ENCODE measurements at places on chromosomes 4 and X.
A peak's percentile ranks its signal among the peaks of the same experiment; 100 is the strongest.

GRCh38 chr4:101304916-101305315 lies 42.4 kb downstream of the PPP3CA start:
- no peak for DNase-seq

GRCh38 chr4:87758270-87758669 lies 41.1 kb upstream of the IBSP start:
- DNase-seq = no peak

- no peak for DNase-seq
These were observed 45.6 kb downstream of the ARFIP1 start for GRCh38 chr4:152825336-152825735.

- no peak for DNase-seq
These were observed 174.8 kb upstream of the KLF3 start for GRCh38 chr4:38489011-38489861.

GRCh38 chr4:23163647-23164436 lies 471.1 kb downstream of the GBA3 start:
- no peak for DNase-seq

GRCh38 chrX:11438767-11439166 lies 145.6 kb downstream of the AMELX start:
- DNase-seq = no peak

DNA sequence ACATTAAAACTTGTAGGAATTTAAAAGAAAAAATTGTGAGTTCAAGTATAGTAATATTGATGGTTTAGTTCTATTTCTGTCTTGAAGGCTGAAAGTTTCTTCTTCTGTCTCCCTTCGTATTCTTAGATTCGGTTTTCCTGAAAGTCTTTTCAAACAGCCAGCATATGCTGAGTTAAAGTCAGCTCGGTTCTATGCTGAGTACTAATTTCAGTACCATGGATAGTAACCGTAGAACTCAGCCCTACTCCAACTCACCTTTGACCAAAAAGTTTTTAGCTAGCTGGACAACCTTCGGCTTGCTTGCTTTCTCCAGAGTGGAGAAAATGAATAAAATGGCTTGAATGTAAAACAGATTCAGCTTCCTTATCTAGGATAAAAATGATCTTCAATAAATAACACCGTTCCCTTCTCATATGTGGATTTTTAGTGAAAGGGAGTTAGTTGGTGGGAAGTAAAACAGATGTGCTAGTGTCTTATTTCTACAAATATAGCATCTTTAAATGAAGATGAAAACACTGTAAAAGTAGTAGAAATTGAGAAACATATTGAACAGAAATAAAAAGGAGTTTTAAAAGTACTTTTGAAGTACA lies 5.2 kb downstream of the POU4F2 start:
- DNase-seq = no peak

DNA sequence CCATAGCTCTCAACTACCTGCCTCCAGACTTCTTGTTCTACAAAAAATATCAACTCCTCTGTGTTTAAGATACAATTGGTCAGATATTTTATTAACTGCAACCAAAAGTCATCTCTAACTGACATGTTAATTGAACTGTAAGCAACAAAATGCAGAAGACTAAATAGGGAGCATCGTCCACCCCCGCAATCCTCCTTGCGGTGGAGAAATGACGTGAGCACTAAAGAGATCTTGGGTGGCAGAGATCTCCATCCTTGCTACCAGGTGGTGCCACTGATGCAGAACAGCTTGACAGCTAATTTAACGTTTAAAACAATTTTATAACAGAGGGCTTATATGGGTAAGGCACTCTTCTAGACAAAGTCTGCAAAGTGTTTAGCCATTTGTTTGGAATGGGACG lies 164.4 kb upstream of the FTHL17 start:
- no peak for DNase-seq

GRCh38 chr4:183633476-183634400 lies 25.2 kb downstream of the RWDD4 start:
- DNase-seq = no peak

GRCh38 chr4:36183232-36183631 lies 61.1 kb downstream of the ARAP2 start:
- DNase-seq = no peak

DNA sequence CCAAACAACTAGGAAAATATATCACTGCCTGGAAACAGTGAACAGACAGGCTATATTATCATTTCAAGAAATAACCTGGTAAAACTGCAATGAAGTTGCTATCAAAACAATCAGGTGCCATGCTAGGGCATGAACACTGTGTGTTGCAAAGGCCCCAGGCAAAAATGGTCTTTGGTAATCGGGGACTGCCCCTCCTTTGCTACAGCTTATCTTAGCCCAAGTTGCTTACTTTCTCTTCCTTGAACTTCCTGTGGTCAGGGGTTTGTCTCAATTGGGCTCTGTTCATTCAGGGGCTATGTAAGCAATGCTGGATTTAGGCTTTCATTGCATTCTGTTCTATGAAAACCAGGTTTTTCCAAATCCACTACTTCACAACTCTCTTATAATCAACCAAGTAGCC lies 30.4 kb downstream of the SCML1 start:
- no peak for DNase-seq

- no peak for DNase-seq
These were observed 81.9 kb upstream of the SCML1 start for GRCh38 chrX:17655211-17656034.

GRCh38 chr4:66688674-66689073 lies 856.6 kb downstream of the CENPC start:
- DNase-seq = no peak

GRCh38 chr4:25440478-25441030 lies 63.5 kb downstream of the ANAPC4 start:
- peak; percentile 52 for DNase-seq

DNA sequence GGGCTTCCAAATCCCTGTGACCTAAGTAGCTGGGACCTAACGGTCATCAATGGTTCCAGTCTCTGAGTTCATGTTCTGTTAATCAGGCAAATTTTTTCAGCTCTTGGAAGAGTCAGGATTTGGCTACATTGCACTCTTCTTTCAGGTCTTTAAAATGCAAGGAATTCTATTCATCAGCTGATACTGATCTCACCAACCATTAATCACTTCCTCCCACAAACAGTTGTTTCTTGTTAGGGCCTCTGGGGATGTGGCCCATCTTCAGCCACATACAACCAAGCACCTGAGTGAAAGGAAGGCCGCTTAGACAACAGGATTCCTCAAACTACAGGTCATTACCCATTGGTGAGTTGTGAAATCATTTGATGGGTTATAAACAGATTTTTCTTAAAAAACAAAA lies 71.7 kb downstream of the FANCB start:
- DNase-seq = no peak

DNA sequence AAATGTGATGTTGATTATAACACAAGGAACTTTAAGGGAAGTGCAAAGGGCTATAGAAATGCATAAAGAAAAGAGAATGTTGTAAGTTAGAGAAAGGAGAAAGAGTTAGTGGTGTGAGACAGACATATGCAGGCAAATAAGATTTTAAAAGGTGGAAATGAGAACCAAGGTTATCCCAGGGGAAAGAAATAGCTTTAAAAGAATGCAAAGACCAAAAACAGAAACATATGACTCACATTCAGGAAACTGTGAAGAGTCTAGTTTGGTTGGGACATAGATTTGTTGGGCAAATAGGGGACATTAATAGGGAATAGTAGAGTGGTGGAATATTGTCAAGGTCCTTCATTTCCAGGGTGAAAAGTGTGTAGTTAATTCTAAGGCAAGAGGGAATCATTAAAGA lies 52.4 kb downstream of the MAPK10 start:
- DNase-seq = no peak

GRCh38 chrX:120727911-120728310 lies 98.1 kb upstream of the C1GALT1C1 start:
- no peak for DNase-seq

- DNase-seq = no peak
These were observed 477.1 kb upstream of the TENM3 start for GRCh38 chr4:181766061-181766548.

DNA sequence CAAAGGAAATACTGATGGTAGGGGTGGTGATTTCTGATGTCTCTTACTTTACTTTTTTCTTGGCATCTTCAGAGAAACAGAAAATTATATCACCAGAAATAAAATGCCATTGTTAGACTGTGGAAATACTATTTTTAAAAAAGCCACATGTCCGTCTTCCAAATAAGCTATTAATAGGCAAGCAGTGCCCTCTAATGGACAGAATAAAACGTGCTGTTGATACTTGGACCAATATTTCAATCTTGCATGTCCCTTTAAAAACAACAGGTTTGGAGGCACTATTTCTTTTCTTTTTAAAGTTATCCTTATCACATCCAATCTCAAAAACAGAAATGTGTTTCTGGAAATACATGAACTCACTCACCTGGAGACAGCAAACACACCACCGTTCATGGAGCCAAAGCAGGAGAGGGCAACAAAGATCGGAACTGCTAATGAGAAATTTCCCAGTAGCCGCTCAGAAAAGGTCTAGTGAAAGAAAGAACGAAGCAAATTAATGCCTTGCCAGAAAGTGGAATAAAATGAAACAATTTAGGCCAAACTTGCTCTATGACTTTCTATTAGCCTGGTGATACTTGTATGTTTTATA lies 59.2 kb downstream of the SLC7A11 start:
- DNase-seq = no peak

- no peak for DNase-seq
These were observed 67.5 kb upstream of the BMP3 start for GRCh38 chr4:80963051-80963450.

DNA sequence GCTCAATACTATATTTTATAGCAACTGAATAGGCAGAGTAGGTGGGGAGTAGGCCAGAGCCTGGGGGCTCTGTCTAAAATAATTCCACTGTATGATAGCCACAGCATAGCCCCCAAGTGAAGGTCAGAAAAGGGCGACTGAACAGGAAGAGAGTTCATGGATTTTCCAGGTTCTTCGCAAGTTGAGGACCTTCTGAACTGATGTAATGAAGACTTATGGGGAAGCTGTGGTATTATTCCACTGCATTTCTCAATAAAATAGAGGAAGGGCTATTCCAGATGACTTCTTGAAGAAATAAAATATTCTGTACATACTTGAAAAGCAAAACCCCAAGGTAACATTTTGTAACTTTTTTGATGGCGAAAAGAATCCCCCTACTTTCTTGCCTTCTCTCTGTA lies 231.4 kb upstream of the GPC4 start:
- no peak for DNase-seq

DNA sequence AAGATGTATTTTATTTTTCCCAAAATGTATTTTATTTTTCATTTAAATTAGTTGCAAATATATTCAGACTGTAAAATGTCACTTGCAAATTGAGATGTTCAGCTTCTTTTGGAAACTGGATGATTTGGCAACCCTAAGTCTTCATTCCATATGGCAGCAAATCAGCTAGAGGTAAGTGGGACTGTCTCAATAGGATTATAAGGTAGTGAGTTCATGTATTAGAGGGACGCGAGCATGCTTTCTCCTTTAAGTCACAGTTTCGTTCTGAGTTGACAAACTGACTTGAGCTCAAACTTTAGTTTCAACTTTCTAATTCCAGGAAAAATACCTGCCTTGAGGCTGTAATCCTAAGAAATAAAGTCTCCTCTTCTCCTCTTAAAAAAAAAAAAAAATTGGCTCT lies 44.2 kb upstream of the TMEM131L start:
- DNase-seq = no peak

DNA sequence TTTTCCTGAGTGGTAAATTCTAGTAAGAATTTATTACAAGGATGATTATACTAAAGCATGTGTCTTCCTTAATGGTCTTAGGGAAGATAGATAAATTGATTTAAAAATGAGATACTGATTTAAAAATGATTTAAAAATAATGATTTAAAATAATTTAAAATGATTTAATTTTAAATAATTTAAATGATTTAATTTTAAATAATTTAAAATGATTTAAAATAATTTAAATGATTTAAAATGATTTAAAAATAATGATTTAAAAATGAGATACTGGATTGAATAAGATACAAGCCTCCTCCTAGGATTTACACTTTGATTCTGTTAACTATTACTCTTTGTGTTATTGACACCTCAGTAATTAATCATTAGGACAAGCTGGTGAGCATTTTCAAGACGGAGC lies 59.0 kb downstream of the COX7B2 start:
- DNase-seq = no peak

- no peak for DNase-seq
These were observed 36.3 kb downstream of the BCLAF3 start for GRCh38 chrX:19954335-19955096.

- DNase-seq = no peak
These were observed 10.0 kb downstream of the CNKSR2 start for GRCh38 chrX:21384178-21384577.

DNA sequence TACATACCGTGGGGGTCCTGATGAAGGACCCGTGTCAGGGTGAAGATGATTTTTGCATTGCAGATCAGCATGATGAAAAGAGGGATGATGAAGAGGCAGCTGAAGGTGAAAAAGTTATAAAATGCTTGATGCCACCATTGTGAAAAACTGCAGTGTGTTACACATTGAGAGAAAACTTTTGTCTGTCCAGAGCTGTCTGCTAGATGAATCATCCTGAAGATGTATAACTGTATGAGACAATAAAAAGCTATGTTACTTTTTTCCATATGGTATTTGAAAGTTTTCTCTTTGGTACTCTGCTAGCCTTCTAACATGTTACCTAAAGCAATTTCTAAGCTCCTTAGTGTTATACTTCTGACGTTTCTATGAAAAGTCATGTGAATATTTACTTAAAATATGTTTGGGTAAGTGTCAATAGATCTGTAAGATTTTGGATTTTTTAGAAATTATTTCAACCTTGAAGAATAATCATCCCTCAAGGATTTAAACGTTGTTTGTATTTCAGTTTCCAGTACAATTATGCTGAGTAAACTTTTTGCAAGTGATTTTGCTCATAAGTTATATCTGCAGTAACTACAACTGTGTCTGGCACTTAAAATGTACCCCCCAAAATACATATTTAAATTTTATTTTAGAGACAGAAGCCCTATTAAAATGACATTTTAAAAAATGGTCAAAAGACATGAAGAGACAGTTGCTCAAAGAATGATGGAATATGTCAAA lies 9.5 kb downstream of the GNRHR start:
- no peak for DNase-seq

GRCh38 chr4:109065006-109065405 lies 237.5 kb downstream of the COL25A1 start:
- no peak for DNase-seq

GRCh38 chr4:181043486-181043885 lies 1199.7 kb upstream of the TENM3 start:
- DNase-seq = no peak

- peak; percentile 66 for DNase-seq
These were observed 566 bp downstream of the ATP11C start for GRCh38 chrX:139932073-139932900.

DNA sequence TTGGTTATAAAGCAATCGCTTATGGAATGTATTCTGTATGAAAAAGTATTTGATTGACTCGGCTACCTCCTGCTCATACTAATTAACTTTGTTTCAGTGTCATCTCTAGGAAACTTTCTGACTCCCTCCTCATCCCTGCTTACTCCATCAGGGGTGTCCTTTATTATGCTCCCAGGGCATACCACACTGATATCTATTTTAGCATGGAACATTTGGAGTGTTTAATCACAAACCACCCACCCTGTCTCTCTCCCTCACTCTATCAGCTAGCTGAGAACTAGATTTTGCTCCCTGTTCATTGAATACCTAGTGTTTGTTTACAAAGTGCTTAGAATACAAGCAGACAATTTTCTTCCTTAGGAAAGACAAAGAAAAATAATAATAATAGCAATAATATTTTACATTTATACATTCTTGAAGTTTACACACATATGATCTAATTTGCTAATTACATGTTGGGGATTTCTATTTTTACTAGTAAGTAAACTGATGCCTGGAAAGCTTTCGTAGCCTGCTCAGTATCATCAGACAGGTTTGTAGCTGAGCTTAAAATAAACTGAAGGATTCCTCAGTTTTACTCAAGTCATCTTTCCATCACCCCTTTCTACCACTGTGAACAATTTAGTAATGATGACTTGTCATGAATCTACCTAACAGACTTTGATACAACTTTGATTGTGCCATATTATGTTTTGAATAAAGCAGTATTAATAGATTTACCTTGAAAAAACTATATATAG lies 811.4 kb upstream of the HS3ST1 start:
- no peak for DNase-seq
